ENCODE measurements at places on chromosomes 13 and 19. TPM values are rescaled to one million over a fixed set of nuclear protein-coding genes. Genes with fewer than 3 reads are reported as not detected.

ZSCAN4 gene
- not detected for total RNA-seq

ZSCAN18 gene
- total RNA-seq = 25.6 TPM

DOCK6 gene
- total RNA-seq = 3.0 TPM

USE1 gene
- 25.7 TPM for total RNA-seq

EHD2 gene
- total RNA-seq = 0.17 TPM

PRKACA gene
- 74.1 TPM for total RNA-seq

CLEC11A gene
- 0.63 TPM for total RNA-seq

C19orf85 gene
- not detected for total RNA-seq

CGB2 gene
- total RNA-seq = not detected

POU2F2 gene
- 57.1 TPM for total RNA-seq

CNFN gene
- not detected for total RNA-seq

TMC4 gene
- total RNA-seq = not detected

GGN gene
- total RNA-seq = not detected

FLT1 gene
- total RNA-seq = 2.5 TPM

ZNF610 gene
- 0.82 TPM for total RNA-seq

DACT3 gene
- 1.8 TPM for total RNA-seq

ZBTB7A gene
- total RNA-seq = 42.4 TPM

EXOC3L2 gene
- not detected for total RNA-seq

TMEM59L gene
- total RNA-seq = not detected

OXGR1 gene
- not detected for total RNA-seq

TBXA2R gene
- 3.4 TPM for total RNA-seq

ATP8A2 gene
- 0.97 TPM for total RNA-seq
